ENCODE measurements at places on chromosomes 7 and 10. TPM values are rescaled to one million over a fixed set of nuclear protein-coding genes. Genes with fewer than 3 reads are reported as not detected.
A peak's percentile ranks its signal among the peaks of the same experiment; 100 is the strongest.

DNA sequence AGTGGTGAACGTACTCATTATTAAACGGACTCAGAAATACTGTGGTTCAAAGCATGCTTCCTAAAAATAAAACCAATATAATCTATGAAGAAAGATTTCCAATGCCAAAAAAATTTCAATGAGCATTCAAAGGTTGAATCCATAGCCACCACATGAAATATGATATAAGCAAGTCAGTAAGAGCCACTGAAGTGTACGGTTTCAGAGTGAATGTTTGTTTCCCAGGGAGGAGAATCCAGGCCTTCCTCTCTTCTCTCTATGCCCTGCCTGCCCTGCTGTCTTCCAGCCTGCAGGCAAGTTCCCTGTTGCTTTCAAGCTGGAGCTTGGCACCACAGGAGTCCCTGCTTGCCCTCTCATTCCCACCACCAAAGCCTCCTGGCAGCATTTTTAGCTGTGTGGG, 1171.6 kb upstream of the C7orf33 start:
- DNase-seq = no peak

DNA sequence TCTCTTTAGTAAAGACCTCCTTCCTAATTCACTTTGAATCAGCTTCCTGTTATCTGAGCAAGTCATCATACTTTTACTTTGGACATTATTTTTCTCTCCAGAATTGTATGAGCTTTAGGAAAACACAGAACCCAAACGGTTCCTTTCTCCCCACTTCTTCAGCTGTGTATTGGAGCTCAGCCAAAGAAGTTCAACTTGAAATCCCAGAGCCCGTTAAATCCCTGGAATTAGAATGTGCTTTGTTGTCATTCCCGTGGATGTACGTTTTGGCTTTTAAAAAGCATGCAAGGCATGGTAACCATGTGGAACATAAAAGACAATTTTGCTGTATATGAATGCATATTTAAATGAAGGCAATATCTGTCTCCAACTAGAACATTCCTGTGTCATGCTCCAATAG, 46.6 kb downstream of the AGMO start:
- DNase-seq = peak; percentile 72

- no peak for DNase-seq
These were observed 23.5 kb downstream of the ASB4 start for GRCh38 chr7:95509199-95509598.

DNA sequence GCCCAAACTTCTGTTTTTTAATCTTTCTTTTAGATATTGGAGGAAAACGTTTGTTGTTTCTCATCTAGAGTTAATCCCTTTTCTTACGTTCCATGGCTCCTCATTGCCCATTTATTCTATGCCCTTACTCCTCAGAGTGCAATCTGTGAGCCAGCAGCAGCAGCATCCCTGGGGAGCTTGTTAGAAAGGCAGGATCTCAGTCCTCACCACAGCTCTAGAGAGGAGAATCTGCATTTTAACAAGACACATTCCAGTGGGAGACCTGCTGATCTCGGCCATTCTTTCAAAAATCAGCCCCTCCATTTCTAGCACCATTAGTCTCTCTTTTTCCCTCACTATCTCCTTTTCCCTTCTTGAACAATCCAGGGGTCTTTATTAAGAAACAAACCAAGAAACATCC, 84.4 kb upstream of the NOBOX start:
- DNase-seq = no peak

DNA sequence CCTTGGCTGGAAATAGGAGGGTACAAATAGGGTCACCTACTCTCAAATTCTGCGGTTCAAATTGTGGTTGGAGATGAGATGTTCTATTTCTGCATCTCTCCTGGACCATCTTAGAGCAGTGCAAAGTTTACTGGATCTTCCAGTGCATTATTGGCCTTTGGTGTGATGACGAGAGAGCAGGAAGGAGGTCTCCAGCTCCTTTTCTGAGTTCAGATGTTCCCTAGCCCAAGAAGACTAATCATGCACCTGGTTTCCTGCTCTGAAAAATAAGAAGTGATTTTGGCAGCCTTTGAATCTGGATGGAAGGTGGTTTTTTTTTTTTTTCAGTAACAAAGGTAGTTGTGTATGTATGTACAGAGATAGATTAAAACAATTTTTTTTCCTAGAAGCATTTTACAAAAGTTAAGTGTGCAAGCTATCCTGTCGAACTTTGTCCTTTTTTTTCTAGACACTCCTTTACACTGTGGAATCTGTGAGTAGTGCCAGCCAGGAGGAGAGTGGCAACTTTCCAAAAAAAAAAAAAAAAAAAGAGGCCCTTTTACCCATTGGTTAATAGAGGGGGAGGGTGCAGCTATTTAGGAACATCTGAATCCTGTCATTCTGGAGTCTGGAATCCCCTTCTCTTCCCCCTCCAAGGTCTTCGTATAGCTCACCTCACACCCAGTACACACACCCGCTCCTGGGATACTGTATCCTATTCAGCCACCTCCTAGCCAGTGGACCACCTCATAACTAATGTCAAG, 26.3 kb downstream of the PAPSS2 start:
- DNase-seq = no peak

- no peak for DNase-seq
These were observed 27.7 kb downstream of the SUGCT start for GRCh38 chr7:40162516-40162915.

GRCh38 chr10:131531265-131532190, 220.0 kb upstream of the TCERG1L start:
- no peak for DNase-seq

- DNase-seq = no peak
These were observed 26.0 kb downstream of the CRHR2 start for GRCh38 chr7:30656006-30656957.

The AOAH gene
- 4.1 TPM for polyA plus RNA-seq

GRCh38 chr10:25100141-25100540, 74.7 kb upstream of the GPR158 start:
- peak; percentile 12 for DNase-seq

DNA sequence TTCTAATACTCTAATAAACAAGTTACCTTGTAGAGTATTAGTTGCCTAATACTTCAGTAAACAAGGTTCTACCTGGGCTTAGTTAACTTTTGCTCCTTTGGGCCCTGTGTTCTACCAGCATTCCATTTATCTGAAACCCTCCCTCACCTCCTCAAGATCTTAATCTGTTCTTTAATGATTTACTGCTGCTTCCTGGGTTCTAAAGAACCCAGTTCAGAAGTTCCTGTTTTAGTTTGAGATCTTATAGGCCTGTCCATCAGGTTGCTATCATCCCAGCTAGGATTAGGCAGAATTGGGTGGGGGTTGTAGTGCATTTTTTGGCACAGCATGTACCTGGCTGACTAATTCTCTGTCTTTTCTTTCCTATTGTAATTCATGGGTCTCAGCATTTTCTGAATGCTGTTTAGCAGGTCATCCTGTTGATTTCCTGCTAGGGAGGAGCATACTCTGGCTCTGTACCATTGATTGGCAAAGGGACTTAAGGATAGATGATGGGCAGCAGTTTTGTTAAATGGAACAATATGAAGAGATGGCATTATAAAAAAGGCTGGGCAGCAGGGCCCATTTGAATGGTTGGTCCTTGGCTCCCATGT, 53.7 kb upstream of the TMEM248 start:
- DNase-seq = no peak

The AMPH gene
- polyA plus RNA-seq = 7.7 TPM

DNA sequence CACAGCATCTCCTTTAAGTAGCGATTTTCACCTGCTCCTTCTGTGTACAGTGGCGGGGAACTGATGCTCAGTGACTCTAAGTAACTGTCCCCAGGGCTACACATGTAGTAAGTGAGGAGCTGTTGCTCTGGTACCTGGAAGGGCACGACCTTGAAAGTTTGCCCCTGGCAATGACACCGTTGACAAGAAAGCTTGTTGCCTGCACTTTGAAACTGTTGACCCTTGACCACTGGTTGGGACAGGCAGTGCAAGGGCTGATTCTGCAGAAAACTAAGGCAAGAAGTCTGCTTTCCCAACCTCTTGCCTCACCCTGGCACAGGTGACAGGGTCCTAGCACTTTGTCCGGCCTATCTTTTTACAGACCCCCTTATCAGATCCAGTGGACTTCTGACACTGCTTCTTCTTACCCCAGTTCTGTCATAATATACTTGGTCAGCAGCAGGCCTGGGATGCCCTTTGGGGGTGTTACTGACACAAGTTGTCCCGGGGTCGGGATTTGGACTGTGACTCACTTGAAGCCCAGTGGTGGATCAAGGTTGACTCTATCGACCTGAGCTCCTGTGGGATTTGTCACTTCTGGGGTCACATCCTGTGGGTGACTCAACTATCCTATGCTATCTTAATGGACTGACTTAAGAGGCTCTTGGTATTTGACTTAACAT, 5.8 kb downstream of the ACSL5 start:
- no peak for DNase-seq

GRCh38 chr10:96891840-96892239, 59.7 kb downstream of the LCOR start:
- DNase-seq = no peak

DNA sequence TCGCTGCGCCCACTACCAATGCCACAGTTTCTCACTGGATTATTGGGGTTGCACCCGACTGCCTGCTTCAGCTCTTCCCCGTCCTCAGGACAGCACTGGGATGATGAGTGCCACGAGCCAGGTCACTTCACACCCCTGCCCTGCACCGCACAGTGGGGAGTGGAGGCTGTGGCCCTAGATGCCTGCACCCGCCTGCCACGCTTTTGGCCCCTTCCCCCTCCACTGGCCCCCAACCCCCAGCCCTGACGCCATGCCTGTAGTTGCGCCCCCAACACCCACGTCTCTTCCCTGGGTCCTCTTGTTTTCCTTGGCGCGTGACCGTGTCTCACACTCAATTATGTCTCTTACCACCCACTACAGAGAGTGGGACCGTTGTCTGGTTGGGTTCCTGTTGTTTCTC, 134.3 kb downstream of the VIPR2 start:
- DNase-seq = no peak

The ARPC1A gene
- 59.7 TPM for polyA plus RNA-seq

DNA sequence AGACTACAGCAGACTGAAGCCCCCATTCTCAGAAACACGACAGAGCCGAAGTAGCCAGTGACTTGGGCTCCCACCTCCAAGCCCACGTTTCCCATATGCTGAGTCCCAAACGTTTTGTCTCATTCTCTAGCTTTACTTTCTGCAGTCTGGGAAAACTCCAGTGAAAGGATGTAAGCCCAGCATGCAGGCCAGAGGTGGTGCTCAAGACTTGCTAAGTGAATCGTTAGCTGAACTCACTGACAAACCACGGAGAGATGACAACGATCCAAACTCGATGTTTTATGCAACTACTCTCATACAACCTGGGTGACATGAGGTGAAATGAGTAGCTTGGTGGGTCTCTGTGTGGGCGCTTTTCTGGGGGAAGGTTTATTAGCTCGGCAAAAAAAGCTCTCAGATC, 731.8 kb downstream of the SUGCT start:
- DNase-seq = peak; percentile 37

The LAMB1 gene
- 768 TPM for polyA plus RNA-seq

DNA sequence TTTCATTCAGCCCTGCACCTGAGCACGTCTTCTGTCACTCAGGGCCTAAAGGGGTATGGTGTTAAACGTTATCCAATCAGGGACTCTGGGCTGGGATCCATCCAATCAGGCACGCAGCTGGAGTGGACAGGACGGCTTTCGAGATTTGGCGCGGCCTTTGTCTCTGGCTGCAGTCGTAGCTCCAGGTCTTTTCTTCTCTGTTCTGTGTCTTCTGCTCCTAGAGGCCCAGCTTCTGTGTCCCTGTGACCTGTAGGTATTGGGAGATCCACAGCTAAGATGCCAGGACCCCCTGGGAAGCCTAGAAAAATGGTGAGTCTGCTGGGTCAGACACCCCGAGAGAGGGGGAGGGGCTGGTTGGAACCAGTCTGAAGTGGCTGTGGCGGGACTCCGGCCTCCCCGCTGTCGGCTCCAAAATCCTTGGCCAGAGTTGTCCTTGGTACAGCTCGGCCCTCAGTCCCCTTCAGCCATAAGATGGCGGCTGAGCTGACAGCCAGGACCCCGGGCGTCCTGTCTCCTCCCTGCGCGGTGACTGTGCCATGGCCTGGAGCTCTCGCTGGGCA, 11.7 kb upstream of the ZNF680 start:
- DNase-seq = peak; percentile 75

- DNase-seq = peak; percentile 47
These were observed 33.1 kb upstream of the NEUROD6 start for GRCh38 chr7:31373337-31374289.

GRCh38 chr7:24576171-24577025, 3.1 kb downstream of the PALS2 start:
- peak; percentile 63 for DNase-seq

GRCh38 chr7:124768525-124768924, 2.9 kb upstream of the GPR37 start:
- DNase-seq = no peak

DNA sequence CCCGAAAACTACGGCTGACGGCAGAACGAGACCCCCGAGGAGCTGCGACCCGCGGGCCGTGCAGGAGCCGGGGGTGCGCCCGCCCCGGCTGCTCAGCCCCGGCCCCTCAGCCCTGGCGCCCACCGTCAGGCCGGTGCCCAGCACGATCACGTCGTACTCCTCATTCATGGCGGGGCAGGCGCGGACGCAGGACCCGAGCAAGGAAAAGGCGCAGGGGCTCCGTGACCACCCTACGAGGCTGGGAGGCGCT, 218 bp downstream of the GDI2 start:
- DNase-seq = no peak

GRCh38 chr7:157309988-157310668, 26.7 kb upstream of the DNAJB6 start:
- no peak for DNase-seq

DNA sequence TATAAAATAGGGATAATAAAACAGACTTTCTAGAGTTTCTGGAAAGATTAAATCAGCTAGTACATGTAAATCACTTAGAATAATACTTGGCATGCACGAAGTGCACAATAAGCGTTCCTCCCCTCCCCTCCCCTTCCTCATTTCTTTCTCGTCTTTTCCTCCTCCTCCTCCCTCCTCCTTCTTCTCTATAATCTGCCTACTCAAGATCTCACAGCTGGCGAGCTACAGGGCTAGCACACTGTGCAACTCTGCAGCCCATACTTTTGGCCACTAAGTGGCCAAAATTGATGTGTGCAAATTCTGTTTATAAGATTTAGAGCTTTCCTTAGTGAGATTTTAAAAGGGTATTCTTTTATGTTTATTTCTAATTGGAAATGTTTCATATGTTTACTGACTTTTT, 565.3 kb downstream of the PHTF2 start:
- DNase-seq = no peak

The CYP2C19 gene
- not detected for polyA plus RNA-seq

The PYROXD2 gene
- polyA plus RNA-seq = 14.0 TPM
